Activated naive CD8-positive, alpha-beta T cell treated with anti-CD3 and anti-CD28 coated beads for 36 hours (primary cell): ENCODE measurements at places on chromosomes 5 and 9.

DNA sequence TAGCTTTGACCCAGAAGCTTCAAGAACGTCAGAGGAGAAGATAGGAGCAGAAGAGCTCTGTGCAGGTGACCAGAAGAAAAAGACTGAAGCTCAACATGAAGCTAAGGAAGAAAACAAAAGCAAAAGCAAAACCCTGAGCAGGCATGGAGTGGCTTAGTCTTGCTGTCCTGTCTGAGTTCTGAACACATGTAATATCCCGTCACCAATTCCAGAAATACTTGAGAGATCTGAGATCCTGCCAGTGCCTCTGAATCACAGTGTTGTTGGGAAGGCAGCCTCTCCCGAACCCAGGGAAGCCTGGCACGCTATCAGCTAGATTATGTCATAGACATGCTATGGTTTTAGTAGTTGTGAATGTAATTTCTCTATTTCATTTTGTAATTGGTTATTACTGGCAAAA, 235.7 kb downstream of the ICE1 start:
- no peak for DNase-seq

DNA sequence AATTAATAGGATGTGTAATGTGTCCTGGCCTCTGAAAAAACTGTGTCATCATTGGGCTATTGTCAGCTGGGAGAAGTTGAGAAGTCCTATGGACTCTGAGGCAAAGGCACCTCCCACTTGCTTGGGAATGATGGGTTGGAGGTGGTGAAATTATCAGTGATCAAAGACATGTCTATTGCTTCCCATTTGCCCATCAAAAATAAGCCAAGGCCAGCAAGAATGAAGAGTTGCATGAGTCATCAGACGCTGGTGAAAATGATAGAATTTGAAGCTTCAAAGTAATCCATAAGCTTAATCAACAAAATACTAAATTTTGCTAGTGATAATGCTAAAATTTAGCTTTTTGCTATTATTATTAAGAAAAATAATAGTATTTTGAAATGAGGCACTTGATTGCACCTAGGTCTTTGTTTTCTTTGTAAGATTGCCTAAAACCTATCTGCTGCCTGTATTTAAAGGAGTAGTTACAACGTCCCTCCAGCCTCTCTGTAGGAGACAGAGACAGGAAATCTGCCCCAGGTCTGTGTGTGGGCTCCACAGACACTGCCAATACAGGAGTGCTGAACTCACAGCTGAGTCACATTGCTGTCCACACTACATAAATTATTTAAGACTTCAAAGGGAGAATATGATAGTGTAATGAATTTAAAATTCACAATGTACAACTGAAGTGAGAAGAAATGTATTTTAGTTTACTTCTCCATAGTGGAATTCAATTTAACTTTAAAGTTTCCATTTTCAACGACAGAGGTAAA, 48.4 kb upstream of the APC start:
- DNase-seq = no peak

DNA sequence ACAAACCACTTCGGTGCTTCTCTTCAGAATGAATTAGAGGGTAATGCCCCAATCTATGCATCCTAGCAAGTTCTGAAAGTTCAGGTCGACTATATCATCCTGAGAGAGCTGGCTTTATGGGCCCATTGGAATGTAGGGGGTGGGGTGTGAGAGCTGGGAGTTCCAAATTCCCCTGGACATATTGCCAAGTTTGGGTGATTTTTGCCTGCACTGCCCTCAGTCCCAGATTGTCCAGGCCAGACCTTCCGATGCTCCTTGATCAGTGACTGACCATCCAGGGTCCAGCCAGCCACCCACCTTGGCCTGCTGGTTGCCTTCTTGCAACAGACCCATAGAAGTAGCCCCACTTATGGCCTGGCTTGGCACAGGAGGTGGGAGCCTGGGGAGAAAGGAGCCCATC, 47.8 kb upstream of the CXCL14 start:
- no peak for DNase-seq

DNA sequence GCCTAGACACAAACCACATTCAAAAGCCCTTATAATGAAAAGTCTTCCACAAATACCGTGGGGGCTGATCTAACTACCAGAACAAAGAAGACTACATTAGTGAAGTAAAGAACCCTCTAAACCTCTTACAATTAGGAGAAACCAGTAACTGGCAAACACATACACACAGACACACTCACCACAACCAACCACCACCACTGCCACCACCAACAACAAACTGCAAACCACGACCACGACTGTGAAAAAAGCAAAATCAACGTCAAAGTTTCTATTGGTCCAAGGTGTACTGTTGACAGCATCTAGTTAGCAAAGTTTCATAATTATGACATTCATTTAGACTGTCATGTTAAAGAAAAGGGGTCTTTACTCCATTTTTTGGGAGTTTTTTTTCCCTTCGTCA, 2.7 kb downstream of the CDO1 start:
- no peak for DNase-seq

- no peak for DNase-seq
Measured at GRCh38 chr9:81632599-81632998, 56.7 kb downstream of the TLE1 start.

DNA sequence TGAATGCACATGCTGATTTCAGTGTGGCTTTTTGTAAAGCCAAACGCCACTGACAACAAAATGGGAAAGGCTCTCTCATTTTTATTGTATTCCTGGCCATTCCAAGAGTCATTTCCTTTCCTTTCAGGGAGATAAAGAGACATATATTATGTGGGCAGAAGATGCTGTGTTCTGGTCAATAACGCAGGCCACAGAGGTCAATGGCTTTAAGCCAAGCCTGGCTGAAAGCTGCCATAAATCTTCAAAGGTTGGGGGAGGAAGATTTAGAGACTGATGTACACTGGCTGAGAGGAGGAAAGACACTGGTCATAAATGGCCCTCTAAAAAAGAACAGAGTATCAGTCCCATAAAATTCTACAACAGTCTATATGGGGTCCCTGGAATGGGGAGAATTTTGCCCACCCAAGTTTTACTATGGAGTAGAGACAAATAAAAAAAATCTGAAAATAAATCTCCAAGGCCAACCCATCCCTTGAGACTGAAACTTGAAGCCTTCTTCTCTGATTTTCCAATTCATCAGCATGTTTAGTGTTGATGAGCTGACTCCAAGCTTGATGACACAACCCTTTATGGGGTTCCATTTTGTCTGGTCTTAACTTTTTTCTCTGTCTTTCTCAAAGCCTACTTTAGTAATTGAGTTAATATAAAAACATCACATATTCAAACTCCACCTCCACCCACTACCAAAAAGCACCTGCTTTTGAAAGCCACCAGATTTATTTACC, 152.1 kb upstream of the SLC24A2 start:
- no peak for DNase-seq

GRCh38 chr5:175920231-175920811, 47.8 kb downstream of the THOC3 start:
- no peak for DNase-seq
